Stimulated activated CD4-positive, alpha-beta T cell treated with anti-CD3 and anti-CD28 coated beads, Interleukin-1b, Interleukin-23, amount 100 ng/mL, for 1 hour (primary cell): ENCODE measurements at places on chromosomes 5 and 9.

DNA sequence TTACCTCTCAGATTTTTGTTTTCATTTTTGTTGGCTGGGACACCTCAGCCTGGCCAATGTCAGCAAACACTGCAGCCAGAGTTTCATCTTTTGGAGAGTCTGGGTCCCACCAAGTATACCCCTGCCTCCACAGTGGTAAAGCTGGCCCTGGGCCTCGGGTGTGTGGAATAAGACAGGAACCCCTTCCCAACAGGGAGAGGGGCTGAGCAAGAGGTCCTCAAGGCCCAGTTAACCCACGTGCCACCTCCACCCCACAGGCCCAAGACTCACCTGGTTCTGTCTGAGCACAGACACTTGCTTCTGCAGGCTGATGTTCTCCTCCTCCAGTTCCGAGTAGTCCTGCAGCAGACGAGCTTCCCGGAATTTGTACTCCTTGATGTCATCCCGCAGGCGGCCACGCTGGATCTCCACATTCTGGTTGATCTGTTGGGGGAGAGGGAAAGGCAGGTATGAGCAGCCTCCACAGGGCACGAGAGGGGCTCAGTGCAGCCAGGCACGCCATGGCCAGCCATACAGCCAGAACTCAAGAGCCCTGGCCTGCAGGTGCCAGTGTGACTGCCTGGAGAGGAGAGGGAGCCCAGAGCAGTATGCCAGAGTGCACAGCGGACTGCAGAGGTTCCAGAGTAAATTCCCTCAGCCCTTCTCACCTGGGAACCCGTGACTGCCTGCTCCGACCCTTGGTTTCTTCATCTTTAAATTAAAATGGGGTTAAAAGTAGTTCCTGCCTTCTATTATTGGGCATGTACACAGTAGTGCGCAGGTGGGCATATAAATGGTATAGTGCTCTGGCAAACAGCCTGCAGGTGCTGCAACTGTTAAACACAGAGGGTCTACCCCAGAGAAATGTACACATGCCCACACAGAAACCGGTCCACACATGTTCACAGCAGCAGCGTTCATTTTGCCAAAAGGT is 42.0 kb downstream of the BICD2 start:
- DNase-seq, result no peak

- no peak for DNase-seq
Observed at GRCh38 chr9:123420592-123421111, 64.7 kb downstream of the CRB2 start.

- DNase-seq, result no peak
Observed at GRCh38 chr5:13860146-13860545, 84.3 kb downstream of the DNAH5 start.

DNA sequence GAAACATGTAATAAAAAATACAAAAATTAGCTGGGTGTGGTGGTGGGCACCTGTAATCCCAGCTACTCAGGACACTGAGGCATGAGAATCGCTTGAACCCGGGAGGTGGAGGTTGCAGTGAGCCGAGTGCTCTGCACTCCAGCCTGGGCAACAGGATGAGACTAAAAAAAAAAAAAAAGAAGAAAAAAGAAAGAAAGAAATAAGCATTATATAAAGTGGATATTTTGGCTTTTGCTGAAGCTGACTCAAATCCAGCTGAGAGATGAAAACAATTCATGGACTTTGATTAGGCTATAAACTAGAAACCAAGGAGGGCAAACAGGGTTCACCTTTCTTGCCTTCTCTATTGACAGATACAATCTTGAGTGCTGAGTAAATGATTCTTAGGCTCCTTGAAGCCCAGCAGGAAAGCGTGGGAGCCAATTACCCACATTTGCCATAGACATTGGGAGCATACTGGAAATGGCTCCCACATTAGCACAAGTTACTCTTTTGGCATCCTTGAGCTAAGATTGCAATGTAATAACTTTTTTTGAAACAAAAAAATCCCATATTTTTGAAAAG is 2.4 kb upstream of the BTF3 start:
- DNase-seq, result no peak

DNA sequence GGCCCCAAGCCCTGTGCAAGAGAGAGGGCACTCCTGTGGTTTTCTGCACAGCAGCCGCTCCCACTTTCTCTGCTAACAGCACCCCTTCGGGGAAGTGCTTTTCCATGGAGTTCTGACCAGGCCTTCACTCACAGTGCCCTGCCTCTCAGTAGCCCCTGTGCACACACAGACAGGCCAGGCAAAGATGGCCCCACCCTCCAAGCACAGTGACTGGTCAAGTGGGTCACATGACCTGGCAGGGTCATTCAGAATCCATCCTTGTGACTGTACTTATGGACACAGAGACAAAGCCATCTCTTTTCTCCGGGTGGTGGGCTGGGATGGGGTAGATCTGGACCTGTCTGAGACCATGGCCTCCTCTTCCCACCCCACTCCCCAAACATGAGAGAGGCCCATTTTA is 82.5 kb downstream of the PSD2 start:
- no peak for DNase-seq

DNA sequence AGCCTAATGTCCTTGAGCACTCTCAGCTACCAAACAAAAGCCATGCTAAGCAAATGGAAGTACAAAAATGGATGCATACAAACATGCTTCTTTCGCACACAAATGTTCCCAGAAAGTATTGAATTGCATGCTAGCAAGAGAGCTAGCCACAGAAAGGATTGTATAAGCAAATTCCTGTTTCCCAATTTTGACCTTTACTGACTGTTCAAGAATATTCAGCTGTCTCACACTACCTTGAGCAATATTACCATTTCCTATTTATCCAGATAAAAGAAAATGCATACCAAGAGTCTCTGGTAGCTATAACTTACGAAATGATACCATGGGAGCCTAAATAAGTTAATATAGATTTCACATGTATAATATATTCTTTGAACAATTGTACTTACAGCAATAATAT is 264.6 kb downstream of the TMEM167A start:
- DNase-seq, result no peak

DNA sequence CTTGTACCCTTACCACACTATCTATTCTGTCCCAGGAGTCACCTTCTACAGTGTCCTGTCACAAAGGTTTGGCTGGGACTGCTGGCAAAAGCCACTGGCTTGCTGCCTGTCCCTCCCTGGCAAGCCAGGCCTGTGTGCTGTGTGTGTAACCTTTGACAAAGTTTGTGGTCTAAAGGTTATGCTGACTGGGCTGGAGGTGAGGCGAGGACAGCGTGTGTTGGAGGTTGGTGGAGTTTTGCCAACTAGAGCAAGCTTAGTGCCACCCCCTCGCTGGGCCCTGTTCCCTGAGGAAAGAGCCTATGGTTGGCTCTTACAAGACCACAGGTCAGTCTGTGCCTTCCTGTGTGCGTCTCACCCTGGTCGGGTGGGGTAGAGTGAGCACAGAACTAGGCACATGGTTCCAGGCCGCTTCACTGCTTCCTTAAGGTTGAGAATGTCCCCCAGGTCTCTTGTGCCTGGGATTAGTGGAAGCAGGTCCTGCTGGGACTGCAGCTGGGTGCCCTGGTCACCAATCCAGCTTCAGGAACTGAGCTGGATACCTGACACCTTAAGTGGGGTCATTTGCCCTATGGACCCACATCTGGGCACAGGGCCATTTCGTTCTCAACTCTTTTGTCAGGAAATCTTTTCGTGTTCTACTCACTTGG is 152.2 kb downstream of the GADD45G start:
- DNase-seq, result no peak

GRCh38 chr5:146653560-146653959 is 137.6 kb upstream of the GPR151 start:
- DNase-seq, result no peak

DNA sequence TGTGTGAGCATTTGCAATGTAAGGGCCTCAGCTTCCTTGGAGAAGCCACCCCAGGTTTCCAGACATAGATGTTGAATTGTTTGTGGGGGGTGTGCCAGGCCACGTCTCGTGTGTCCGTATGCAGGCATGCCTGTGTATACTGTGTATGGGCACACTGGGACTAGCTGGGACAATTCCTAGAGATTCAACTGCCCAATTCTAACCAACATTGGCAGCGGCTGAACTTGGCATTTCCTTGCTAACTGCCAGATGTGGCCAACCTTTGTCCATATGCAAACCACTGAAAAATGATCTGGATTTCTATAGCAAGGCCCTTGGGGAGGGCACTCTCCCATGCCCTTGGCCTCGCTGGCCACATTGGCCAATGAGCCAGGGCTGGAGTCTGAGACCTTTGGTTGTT is 50.3 kb downstream of the SAR1B start:
- no peak for DNase-seq

- peak; percentile 8 for DNase-seq
Observed at GRCh38 chr5:110054240-110054639, 364.5 kb downstream of the MAN2A1 start.

- DNase-seq, result no peak
Observed at GRCh38 chr5:1026700-1027621, 18.4 kb downstream of the NKD2 start.

DNA sequence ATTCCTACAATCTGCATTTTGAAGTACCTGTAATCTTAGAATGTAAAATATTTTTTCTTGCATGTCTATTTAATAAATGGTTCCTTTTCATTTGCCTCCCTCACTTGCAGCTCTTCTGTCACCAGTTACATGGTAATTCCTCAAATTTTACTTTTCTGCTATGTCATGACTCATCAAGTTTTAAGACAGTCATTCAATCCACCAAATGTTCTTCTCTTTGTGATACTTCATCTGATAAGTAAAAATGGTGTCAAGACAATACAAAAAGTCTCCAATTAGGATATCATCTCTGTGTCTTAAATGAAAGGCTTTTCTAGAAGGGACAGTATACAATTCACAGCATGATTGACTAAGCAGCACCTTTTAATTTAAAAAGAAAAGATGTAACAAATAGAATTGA is 104.9 kb upstream of the FTMT start:
- DNase-seq, result no peak

- DNase-seq, result no peak
Observed at GRCh38 chr5:113292462-113292861, 142.3 kb downstream of the TSSK1B start.

DNA sequence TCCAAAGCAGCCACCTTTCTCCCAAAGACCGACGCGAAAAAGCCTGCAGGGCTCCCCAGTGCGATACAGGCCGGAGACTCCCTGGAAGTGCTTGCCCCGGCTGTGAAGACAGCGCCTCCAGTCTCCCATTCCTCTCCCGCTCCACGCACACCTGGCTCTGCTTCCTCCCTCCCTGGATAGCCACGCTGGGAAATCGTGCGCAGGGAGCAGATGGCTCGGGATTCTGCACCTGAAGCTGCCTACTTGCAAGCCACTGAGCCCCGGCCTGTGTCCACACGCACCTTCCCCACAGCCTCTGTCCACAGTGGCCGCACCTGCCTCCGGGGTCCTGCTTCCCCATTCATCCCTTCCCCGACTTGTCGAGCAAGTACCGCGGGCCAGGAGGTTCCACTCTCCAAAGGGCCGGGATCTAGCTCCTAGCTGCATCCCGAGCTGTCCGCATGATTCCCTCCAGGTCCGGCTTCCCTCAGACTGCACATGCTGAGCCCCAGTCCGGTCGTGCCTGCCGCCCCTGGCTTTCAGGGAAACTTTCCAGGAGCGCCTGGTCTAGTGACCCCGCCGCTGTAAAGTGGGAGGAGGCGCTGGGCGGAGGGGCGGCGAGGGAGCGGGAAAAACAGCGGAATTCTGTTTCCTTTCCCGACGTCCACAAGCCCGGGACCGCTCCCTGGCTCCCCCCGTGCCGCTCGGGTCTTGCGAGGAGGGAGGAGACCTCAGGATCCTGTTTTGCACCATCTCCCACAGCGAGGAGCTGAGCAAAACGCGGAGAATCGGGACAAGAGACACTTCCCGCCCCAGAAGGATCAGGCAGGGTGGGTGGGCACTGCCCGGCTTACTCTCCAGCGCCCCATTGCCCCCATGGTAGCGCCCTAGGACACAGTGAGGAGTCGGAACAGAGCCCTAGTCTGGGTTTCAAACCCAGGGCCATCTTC is 2.0 kb downstream of the SEMA6A start:
- no peak for DNase-seq

DNA sequence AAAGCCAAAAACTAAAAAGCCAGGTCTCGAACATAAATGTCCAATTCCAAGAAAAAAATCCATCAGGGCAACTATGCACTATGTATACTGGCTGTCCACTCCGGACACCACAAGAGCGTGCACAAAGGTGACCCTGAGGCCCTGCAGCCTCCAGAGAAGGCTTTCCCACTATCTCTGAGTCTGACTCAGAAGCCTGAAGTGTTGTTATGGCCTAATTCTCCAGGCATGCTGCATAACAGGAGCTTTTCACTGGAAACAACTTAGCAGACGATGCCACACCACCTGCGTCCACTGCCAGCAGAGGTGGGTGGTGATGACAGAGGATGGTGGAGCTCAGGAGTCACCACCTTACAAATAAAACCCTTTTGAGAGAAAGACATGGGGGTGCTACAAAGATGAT is 63.7 kb downstream of the HABP4 start:
- DNase-seq, result no peak

GRCh38 chr9:70257991-70258691 is 637 bp upstream of the SMC5 start:
- DNase-seq, result no peak

DNA sequence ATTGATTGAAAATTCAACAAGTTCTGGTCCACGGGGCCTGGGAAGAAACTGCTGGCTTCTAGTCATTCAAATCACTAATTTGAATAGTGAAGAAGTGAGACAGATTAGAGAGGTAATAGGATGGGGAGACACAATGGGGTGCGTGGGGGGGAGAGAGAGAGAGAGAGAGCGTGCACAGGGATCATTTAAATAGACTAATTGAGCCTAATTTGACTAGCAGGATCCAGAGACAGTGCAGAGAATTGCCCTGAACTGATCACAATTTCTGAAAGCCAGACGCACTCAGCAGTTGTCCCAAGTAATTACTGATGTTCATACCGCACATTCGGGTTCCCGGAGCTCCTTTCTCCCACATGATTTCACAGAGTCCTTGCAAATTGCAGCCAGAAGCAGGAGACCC is 50.3 kb upstream of the C5orf58 start:
- DNase-seq, result no peak

- DNase-seq, result no peak
Observed at GRCh38 chr5:19874811-19875210, 113.2 kb downstream of the CDH18 start.

- DNase-seq, result peak; percentile 44
Observed at GRCh38 chr5:177402271-177403043, 2.0 kb upstream of the PFN3 start.

DNA sequence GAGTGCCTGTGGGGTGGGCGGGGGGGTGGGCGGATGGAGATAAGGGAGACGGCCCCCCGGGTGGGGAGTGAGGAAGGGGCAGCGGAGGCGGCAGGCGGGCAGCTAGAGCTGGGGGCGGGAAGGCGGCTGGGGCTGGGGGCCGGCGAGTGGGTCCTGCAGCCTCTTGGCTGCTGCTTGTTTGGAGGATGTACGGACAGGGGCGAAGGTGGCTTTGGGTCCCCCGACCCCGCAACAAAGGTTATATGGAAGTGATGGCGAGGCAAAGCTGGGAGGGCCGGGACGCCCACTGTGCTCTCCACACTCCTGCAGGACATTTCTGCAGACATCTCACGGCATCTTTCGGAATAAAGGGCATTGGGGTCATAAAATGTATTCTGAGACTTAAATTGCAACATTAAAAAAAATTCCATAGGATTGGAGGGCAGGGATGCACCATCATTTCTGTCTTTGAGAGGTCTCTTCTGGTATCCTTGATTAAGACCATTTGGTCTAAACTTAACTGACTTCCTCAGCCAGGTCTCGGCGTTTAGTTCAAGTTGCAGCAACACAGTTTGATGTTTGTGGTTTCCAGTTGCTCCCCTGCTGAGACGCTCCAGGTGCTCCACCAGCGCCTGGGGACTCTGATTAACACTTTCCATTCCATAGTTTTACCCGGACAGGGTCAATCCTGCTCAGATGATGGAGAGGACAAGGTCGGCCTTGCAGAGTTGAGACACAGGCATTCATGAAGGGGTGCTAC is 101.6 kb upstream of the SSBP2 start:
- DNase-seq, result no peak
